ENCODE measurements at places on chromosomes 5 and 9.

DNA sequence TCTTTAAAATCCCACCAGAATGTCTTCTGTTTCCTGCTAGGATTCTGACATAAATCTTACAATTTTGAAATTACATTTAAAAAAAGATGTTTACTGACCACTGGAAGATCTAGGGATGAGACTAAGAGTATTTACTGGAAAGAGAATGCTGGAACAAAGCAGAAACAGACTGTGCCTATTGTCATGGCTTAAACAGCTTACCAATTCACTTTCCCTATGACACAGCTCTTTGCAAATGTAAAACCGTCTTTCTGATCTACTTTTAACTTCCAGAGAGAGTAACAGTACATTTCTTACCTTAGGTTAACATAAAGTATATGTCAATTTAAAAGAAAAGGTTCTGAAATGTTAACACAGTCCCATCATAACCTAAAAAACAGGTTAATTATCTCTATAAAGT, 10.7 kb downstream of the GIN1 start:
- no peak for DNase-seq

DNA sequence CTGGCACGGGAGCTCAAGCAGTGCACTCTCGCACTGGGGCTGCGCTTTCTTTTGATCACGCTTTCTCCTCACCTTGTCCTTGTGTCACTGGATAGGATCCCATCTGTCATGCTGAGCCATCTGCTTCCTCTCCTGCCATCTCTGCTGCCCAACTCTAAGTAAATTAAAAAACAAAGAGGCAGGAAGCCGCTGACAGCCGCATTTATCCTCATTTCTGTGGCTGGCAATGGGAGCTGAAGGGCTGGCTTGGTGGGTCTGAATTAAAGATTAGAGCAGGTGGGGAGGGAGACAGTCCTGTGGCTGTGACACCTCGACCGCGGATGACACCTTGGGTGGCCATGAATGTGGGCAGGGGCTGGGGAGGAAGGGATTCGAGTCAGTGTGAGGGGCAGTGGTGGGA, 159.2 kb upstream of the ALDH1B1 start:
- no peak for DNase-seq

DNA sequence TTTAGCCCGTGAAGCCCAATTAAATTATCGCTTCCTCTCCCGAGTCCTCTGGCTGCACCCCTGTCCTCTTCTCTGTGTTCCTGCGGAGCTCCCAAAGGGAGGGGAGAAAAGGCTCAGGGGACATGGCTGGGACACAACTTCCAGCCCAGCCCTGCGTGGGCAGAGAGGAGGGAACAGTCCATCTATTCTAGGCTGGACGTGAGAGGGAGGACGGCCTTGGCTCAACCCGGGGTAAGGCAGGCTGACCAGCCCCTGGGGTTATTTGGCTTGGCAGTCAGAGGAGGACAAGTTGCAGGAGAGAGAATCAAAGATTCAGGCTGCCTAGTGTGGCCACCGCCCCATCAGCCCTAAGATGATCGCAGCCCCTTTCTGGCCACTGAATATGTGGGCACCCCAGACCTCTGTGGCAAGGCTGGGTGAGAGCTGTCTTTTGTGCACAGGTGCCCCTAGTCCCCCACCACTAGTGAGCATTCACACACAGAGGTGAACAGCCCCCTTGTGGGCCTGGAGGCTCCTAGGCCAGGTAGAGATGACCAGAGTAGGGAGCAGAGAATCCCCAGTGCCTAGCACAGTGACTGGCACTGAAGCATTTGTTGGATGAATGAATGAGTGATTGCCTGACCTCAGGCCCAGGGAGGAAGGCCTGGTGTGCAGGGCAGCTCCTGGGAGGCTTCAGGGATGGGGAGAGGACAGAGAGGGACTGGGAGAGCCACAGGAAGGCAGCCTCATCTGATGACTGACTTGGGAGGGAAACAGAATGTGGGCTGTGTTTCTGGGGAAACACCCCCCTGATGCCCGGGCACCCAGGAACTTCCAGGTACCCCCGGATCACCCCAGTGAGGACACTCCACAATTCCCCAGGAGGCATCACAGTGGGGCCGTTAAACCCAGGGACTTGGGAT, 133.9 kb downstream of the C9orf50 start:
- DNase-seq = peak; percentile 24

GRCh38 chr5:110377943-110378342, 348.5 kb downstream of the TMEM232 start:
- DNase-seq = no peak

All from GOT3 (cell line).